ENCODE measurements at places on chromosomes 16 and 17. TPM values are rescaled to one million over a fixed set of nuclear protein-coding genes. Genes with fewer than 3 reads are reported as not detected.

The NPTX1 gene
- total RNA-seq, result 0.15 TPM

The EVPL gene
- total RNA-seq, result 58.0 TPM

The NPIPA2 gene
- total RNA-seq, result 3.1 TPM

The NACA2 gene
- not detected for total RNA-seq

The INCA1 gene
- total RNA-seq, result 0.74 TPM

The CSH2 gene
- total RNA-seq, result not detected

The HBA1 gene
- total RNA-seq, result 4.9 TPM

The APPBP2 gene
- 35.8 TPM for total RNA-seq

The ERN1 gene
- 28.2 TPM for total RNA-seq

The NPIPB9 gene
- total RNA-seq, result 1.1 TPM

The KIF2B gene
- total RNA-seq, result not detected

The TPPP3 gene
- total RNA-seq, result 1.2 TPM

The MARVELD3 gene
- 20.9 TPM for total RNA-seq

The KPNA2 gene
- 330 TPM for total RNA-seq

The SPATA33 gene
- 24.9 TPM for total RNA-seq

The PCYT2 gene
- 51.5 TPM for total RNA-seq

The MT4 gene
- not detected for total RNA-seq

The SPATA22 gene
- not detected for total RNA-seq

The TAX1BP3 gene
- 50.0 TPM for total RNA-seq

The GNG13 gene
- total RNA-seq, result not detected

The DBNDD1 gene
- total RNA-seq, result 60.2 TPM

The DHRS7C gene
- not detected for total RNA-seq

The PARD6A gene
- total RNA-seq, result 5.6 TPM

The KRTAP9-4 gene
- not detected for total RNA-seq

The PRSS33 gene
- not detected for total RNA-seq

The PPL gene
- total RNA-seq, result 56.4 TPM

The CES3 gene
- 10.8 TPM for total RNA-seq

The GRB7 gene
- total RNA-seq, result 51.9 TPM

The PYY gene
- 0.52 TPM for total RNA-seq

The PLCG2 gene
- total RNA-seq, result 31.2 TPM

The CHST4 gene
- total RNA-seq, result 0.59 TPM

The ELMO3 gene
- total RNA-seq, result 45.8 TPM

The ZNF23 gene
- 11.1 TPM for total RNA-seq

The FA2H gene
- 11.1 TPM for total RNA-seq

The KRT27 gene
- total RNA-seq, result not detected

The MRPS23 gene
- total RNA-seq, result 109 TPM

The HSF5 gene
- total RNA-seq, result not detected

The MMP2 gene
- total RNA-seq, result 1.5 TPM

The TMC7 gene
- total RNA-seq, result 5.2 TPM

The NCBP3 gene
- 46.5 TPM for total RNA-seq

The CMTR2 gene
- 26.8 TPM for total RNA-seq

The TIGD7 gene
- 0.49 TPM for total RNA-seq

The ZNF423 gene
- 0.22 TPM for total RNA-seq

The CIITA gene
- total RNA-seq, result 0.25 TPM

The IRF8 gene
- 0.61 TPM for total RNA-seq

The CACNA1G gene
- 3.4 TPM for total RNA-seq
